ENCODE measurements at places on chromosomes 11 and 22. TPM values are rescaled to one million over a fixed set of nuclear protein-coding genes. Genes with fewer than 3 reads are reported as not detected.

Gene C11orf86
- not detected for total RNA-seq

Gene PRMT3
- total RNA-seq = 49.0 TPM

Gene UBQLNL
- total RNA-seq = not detected

Gene MUS81
- 39.1 TPM for total RNA-seq

Gene BARX2
- total RNA-seq = not detected

Gene MADD
- total RNA-seq = 15.2 TPM

Gene DNAJB7
- total RNA-seq = not detected

Gene CALCA
- total RNA-seq = 1.3 TPM

Gene OR51I1
- not detected for total RNA-seq

Gene SLC22A8
- not detected for total RNA-seq

Gene TNNT3
- not detected for total RNA-seq
